ENCODE measurements at places on chromosomes 16 and 17. TPM values are rescaled to one million over a fixed set of nuclear protein-coding genes. Genes with fewer than 3 reads are reported as not detected.

DNA sequence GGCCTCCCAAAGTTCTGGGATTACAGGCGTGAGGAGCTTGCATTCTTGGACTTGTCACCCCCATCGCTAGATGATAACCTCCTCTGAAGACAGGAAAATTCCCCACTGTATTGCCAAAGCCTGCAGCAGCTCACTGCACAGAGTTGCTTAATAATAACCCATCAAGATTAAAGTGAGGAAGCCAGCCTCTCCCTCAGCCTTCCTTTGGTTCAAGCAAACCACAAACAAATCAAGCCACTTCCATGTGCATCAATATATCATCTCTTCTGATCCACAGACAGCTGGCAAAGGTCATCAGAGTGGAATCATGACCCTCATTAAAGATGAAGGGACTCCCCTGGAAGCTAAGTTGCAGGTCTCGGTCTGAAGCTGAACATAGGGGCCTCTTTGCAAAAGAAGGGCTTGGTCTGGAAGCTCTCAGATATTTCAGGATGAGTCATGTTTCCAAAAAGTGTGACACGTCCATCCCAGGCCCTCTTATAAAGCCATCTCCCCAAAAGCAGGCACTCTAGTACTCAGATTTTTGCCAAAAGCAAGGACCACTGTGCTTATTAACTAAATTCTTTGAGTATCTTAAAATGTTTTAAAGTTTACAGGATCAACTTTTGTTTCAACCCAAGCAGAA lies 4.8 kb downstream of the EMP2 start:
- no peak for DNase-seq

- DNase-seq = no peak
These were observed 167.3 kb upstream of the ZNF267 start for GRCh38 chr16:31706318-31706717.

DNA sequence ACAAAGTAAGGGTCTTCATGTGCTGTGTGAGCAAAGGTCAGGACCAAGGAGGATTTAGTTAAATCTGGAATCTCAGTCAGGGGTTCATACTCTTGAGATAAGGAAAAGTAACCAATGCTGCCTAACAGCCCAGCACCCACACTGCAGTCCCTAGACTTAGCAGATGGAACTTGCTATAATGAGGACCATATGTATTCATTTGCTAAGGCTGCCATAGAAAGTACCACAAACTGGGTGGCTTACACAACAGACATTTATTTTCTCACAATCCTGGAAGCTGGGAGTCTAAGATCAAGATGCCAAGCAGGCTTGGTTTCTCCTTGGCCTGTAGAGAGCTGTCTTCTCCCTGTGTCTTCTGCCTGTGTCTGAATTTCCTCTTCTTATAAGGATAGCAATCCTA lies 20.8 kb downstream of the ZP2 start:
- no peak for DNase-seq

- no peak for DNase-seq
These were observed 868 bp downstream of the FAM20A start for GRCh38 chr17:68600067-68600930.

DNA sequence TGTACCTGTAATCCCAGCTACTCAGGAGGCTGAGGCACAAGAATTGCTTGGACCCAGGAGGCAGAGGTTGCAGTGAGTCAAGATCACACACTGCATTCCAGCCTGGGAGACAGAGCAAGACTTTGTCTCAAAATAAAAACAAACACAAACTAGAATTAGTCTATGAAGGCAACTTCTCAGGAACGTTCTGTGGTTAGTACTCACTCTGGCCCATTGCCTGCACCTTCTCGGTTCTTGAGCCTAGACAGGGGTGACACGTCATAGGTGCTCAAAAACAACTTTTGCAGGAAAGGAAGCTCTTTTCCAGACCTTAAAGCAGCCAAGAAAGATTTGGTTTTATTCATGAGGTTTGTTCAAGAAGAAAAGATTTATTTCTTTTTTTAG lies 22.3 kb upstream of the CNOT1 start:
- no peak for DNase-seq

DNA sequence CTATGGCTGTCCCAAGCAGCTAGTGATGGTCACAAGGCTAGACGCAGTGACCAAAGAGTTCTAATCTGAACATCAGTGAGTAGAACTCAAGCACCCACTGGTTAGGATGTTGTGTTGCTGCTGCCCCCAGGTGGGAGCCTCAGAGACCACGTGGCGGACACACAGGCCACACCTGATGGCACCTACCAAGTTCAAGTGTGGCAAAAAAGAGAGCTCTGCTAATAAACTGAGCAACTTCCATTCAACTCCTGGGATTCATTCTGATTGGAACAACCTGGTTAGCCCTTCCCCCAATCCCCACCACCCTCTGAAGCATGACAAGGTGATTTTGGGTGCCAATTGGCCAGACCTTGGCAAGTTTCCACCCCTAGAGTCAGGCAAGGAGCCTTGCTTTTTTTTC lies 3.5 kb upstream of the LCMT1 start:
- no peak for DNase-seq

DNA sequence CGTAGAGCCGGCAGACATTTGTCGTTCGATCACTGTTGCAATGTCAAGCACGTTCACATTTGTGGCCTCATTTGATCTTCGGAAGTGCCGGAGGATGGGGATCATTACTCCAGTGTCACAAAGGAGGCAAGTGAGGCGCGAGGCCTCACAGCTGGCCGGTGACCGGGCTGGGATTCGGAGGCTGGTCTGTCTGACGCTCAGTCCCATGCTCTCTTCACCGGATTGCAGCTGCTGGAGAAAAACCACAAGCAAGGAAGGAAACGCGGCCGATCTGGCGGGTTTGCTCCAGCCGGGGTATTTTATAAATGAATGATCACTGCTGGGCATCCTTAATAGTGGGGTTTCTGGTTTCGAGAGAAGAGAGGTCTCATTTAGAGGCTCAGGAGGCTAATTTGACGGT lies 127.8 kb downstream of the OR1D5 start:
- DNase-seq = no peak

- DNase-seq = no peak
These were observed 21.4 kb downstream of the ACTG1 start for GRCh38 chr17:81491181-81491581.

DNA sequence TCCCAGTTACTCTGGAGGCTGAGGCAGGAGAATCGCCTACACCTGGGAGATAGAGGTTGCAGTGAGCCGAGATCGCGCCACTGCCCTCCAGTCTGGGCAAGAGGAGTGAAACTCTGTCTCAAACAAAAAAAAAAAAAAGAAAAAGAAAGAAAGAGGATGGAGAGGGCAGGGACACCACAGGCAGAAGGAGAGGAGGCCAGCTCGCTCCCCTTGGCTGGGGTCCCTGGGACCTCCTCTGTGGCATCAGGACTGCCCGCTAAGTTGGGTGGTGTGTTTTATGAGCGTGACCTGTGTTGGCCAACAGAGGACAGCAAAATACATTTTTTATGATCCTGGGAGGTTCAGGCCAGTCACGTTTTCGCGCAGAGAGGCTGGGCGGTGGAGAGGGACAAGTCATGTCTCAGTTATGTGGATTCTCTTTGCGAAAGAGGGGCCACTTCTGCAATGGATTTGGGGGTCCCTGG lies 229.6 kb downstream of the MRTFB start:
- no peak for DNase-seq

- no peak for DNase-seq
These were observed 64.5 kb downstream of the HS3ST3A1 start for GRCh38 chr17:13537167-13537731.

DNA sequence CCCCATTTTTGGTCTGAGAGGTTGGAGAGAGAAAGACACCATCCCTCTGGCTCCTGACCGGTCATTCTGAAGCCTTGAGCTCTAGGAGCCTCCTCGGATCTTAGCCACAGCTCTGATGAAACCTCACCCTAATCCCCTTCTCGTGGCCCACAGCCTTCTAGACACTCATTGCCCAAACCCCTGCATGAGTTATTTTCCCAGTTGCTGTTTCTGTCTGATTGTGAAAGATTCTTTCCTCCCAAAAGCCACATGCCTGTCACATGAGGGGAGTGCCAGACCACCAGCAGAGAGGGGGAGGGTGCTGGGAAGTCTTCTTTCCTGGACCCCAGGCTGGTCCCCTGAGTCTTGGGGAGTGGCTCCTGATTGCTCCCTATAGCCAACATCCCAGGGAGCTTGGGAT lies 17.6 kb upstream of the ABR start:
- DNase-seq = no peak

Gene ERN2
- 0.06 TPM for polyA plus RNA-seq

Gene DNAH2
- not detected for polyA plus RNA-seq

Gene KRT9
- not detected for polyA plus RNA-seq

Gene NPIPB9
- polyA plus RNA-seq = 0.47 TPM

Gene PRSS36
- 1.1 TPM for polyA plus RNA-seq

Gene TP53TG3F
- not detected for polyA plus RNA-seq

Gene GPR179
- 0.01 TPM for polyA plus RNA-seq
